ENCODE measurements at places on chromosomes 3 and 15. TPM values are rescaled to one million over a fixed set of nuclear protein-coding genes. Genes with fewer than 3 reads are reported as not detected.

The STRIT1 gene
- total RNA-seq: not detected

The KLHL6 gene
- total RNA-seq: 6.9 TPM

The GATA2 gene
- total RNA-seq: 12.6 TPM

The HYAL1 gene
- total RNA-seq: 7.6 TPM

The SLCO2A1 gene
- total RNA-seq: 1.3 TPM
